ENCODE measurements at places on chromosomes 4 and X.

DNA sequence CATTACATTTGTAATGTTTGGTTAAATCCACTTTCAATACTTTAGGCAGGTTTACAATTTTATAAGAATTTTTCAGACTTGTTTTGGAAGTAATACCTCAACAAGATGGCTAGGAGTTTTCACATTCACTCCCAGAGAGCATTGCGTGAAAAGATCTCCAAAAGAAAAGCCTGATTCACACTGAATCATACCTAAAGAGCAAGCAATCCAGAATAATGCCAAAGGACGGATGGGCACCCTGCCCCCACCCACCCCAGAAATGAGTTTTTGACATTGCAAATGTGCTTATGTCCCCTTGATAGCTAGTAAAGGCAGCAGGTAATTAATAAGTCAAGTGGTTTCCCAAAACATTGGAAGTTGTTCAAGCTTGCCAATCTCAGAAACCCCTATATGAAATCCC, 557.7 kb upstream of the TENM3 start:
- peak; percentile 42 for DNase-seq

DNA sequence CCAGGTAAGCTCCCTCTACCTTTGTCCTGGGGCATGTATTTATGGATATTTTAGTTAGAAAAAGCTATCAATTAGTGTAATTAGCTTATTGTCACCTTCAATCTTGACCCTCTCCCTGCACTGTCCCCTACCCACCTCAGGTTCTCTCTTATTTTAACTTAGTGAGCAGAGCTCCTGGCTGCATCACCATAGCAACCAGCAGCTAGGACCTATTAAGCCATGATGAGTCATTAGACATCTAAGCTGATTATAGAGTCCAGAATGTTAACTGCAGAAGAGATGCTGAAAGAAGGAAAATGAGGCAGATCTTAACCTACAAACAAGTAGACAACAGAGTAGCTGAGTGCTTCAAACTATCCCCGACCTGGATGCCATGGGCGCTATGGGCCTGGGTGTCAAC, 36.6 kb downstream of the MAGEE2 start:
- DNase-seq: no peak

DNA sequence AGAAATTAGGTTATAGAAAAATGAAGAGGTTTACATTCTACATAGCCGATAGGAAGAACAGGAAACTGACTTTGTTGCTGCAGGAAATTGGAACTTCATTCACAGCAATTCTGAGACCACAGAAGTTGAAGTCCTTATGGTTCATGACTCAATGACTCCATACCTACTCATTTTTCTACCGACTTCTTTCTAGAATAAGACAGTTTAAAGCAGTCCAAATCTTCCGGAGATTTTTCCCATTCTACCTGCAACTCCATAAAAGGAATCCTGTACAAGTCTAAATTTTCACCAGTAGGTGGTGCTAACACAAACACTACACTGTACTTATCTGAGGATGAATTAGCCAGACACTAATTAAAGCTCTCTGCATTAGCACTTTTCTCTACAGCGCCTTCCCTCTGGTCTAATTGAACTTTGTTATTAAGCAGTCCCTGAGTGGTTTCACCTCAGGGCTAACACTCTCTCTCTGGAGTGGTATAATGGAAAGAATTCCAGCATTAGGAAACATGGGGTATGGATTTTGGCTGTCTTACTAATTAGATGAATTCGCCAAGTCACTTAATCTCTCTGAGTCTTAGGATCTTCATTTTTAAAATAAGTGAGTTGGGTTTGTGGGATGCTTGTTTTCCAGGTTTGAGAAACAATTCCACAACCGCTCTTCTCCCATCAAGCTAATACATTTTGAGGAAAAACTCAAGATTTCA, 167.9 kb downstream of the SMIM20 start:
- peak; percentile 24 for DNase-seq

DNA sequence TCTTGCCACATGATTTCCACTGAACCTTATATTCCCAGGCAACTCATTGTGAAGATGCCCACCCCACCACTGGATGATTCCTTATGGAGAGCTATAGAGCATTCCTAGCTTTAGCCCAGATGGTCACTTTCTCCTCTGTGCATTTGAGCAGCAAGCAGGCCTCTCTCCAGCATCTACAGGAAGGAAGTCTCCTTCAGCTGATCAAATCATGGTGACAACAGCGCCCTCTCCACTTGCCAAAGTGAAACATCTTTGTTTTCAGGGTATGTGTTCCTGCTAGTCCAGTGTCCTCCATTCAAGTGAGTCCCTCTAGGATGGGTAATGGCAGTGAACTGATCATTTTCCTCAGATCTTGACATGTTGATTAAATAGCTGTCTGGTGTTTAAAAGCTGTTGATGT, 10.9 kb upstream of the SYTL5 start:
- no peak for DNase-seq

- DNase-seq: no peak
Measured at GRCh38 chrX:149145845-149146285, 359.2 kb downstream of the IDS start.
